ENCODE measurements at places on chromosomes 6 and 20.

DNA sequence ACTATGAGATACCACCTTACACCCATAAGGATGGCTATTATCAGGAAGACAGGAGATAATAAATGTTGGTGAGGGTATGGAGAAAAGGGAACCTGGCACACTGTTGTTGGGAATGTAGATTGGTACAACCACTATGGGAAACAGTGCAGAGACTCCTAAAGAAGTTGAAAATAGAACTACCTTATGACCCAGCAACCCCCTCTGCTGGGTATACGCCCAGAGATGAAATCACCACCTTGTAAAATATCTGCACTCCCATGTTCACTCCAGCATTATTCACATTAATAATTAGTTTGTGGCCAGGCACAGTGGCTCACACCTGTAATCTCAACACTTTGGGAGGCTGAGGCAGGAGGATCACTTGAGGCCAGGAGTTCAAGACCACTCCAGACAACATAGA, 26.8 kb downstream of the ZBTB9 start:
- no peak for DNase-seq

DNA sequence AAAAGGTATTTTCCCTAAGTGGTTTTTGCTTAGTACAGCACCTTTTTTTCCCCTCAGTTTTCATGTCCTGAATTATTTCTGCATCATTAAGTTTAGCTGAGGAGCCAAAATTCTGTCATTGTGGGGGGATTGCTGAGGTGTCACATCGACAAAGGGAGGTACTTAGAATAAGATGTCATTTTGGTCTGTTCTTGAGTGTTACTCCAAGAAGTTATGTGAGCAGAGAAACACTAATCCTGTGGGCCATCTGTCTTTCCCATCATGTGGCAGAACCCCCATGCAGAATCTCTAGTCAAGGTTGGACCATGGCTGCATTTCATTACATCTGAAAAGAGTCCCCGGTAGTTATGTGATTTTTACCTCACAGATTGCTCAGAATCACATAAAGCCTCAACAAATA, 167.8 kb upstream of the CENPW start:
- DNase-seq = no peak

DNA sequence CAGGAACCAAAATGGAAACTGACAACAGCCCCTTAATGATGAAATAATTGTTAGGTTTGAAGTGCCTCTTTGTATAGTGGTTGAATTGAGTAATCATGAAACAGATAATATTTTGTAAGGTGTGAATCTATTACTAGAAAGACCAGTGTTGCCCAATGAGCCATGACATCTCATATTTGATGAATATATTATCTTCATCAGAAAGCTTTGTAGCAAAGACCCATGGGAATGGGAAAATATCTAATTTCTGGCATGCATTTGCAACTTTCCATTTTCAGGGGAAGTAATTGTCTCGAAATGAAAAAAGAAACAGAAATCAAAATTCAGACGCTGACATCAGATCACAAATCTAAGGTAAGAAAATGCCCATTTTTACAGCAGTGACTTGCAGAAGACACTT, 57.3 kb upstream of the LAMP5 start:
- no peak for DNase-seq

- DNase-seq = no peak
Measured at GRCh38 chr6:127582777-127583462, 5.9 kb downstream of the C6orf58 start.

DNA sequence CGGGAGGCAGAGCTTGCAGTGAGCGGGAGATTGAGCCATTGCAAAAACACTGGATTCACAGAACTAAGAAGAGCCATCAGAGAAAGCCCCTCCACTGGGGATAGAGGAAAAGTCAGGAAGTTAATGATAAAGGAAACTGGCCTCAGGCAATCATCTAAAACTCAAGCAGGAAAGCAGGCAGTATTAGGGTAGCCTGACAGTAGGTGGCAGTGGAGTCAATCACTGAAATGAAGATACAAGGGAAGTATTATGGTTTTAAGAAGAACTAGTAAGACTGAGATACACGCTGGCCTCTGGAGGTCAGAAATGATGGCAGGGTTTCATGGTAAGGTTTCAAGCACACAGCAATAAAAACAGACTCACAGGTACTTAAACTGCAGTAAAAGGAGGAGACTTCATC, 578.3 kb downstream of the HACE1 start:
- no peak for DNase-seq

GRCh38 chr20:32429745-32430360, 71.7 kb downstream of the ASXL1 start:
- no peak for DNase-seq

- no peak for DNase-seq
Measured at GRCh38 chr20:61405007-61405406, 152.9 kb downstream of the CDH4 start.

DNA sequence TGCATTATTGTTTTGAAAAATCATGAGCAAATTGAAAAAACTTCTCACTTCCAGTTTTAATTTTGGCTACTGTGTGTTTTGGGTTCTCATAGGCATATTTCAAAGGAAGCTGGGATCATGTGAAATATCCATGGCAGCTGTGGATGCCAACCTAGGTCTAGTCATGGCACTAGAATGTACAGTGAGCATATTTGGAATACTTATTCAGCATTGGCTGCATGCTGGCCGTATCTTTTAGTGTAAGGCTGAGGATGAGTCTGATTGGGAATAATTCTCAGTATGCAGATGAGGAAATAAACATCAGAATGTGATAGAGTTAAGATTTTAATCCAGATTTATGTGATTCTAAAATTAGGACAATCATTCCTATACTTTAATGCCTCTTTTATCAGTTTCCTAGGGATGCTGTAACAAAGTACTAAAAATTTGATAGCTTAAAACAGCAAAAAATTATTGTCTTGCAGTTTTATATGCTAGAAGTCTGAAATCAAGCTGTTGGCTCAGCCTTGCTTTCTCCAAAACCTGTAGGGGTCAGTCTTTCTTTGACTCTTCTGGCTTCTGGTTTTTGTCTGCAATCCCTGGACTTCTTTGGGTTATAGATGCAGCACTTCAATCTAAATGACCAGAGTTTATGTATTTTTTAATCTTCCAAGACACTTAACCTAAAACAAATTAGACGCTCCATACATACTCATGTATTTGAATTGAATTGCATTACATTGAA, 37.7 kb upstream of the DEFB112 start:
- DNase-seq = no peak
